ENCODE measurements at places on chromosomes 11 and 22.

GRCh38 chr11:15750535-15751308, 605.6 kb downstream of the SOX6 start:
- DNase-seq, result no peak

DNA sequence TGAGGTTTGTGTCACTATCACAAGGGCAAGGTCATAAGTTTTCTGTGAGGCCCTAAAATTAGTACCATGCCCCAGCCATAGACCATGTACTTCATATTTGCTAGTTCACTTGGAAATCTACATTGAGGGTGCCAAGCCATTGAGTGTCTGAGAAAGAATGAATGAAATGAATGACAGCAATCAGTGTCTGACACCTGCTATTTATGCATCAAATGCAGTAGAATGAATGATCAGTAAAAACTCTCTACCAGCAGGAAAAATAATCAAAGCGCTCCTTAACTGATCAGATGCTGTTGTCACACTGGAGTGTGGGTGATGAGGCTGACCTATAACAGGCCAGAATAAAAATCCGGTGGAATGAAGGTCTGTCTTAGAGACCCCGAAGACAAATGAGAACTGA, 467.9 kb upstream of the B3GAT1 start:
- DNase-seq, result no peak

DNA sequence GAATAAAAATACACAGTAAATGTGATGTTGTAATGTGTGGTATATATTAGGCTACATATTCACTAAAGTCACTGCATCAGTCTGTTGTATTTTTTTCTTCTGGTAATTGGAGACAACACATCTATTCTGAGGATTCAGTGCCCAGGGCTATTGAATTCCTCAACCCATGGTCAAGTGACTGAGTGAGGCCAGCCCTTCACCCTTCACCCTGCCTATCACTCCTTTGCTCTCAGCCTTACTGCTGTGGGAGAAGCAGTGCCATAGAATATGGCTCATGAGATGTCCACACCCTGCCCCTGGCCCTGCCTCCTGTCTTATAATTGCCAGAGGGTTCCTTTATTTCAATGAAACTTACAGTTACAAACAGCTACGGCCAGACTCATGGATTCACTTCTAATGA, 295.6 kb downstream of the NTM start:
- DNase-seq, result no peak

DNA sequence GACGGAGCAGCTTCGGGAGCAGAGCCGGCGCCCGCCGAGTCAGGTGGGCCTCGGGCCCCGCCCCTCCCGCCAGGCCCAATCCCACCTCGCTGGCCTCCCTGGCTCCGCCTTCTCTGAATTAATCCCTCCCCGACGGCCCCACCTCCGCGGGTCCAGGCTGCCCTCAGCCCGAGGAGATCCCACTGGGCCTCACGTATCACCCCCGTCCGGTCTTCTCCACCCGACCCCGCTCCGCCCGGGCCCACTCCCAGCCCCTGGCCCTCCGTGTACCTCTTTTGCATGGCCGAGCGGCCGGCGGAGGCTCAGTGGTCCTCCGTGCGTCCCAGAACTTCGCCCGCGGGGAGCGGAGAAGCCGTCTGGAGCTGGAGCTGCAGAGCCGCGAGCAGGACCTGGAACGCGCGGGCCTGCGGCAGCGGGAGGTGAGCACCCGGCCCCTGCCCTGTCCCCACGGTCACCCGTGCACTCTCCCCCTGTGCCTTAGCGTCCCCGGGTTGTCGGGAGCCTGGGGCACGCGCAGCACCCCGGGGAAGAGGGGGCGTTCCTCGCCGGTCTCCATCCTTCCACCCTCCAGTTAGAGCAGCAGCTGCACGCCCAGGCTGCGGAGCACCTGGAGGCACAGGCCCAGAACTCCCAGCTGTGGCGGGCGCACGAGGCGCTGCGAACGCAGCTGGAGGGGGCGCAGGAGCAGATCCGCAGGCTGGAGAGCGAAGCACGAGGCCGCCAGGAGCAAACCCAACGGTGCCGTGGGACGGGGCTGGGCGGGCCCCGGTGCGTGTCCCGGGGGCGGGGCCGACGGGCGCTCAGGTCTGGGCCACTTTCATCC, 2.2 kb upstream of the CD151 start:
- peak; percentile 47 for DNase-seq

DNA sequence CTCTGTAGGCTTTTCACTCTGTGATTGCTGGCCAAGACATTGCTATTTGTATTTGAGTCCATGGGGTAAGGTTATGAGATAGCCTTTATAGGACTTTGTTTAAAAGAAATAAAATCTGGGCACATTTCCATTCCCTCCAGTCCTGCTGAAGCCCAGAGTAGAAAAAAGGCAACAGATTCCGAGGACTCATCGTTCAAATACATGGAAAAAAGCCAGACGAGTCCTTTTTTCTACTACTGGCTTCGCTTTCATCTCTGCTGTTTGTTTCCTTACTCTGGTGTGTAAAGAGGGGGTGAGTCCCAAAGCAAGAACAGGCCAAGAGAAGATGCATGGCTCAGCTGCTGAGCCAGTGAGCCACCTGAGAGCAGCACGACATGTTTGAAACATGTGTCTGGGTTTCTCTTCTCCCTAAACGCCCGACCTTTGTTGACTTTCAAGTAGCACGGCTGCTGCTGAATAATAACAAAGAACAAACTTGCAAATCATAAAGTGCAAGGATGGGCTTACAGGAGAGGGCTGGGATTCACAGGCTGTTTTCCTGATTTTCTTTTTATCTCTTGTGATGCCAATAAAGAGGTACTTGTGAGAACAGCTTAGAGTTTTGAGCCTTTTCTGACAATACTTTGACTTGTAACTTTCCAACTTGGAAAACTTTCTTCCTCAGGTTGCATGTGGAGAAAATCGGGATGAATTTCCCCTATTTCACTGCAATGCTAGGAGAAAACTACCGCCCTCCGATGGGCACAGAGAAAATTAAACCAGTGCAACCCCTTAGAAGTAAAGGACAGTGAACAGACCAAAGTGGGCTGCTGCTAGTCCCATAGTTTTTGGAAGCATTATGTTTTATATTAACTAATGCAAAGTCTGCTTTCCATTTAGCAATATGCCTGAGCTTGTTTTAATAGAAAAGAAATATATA, 195.2 kb upstream of the RAG2 start:
- DNase-seq, result no peak

- no peak for DNase-seq
Measured at GRCh38 chr22:38070250-38070921, 13.2 kb downstream of the PICK1 start.

GRCh38 chr22:22691716-22692701, 47.6 kb downstream of the GGTLC2 start:
- no peak for DNase-seq

DNA sequence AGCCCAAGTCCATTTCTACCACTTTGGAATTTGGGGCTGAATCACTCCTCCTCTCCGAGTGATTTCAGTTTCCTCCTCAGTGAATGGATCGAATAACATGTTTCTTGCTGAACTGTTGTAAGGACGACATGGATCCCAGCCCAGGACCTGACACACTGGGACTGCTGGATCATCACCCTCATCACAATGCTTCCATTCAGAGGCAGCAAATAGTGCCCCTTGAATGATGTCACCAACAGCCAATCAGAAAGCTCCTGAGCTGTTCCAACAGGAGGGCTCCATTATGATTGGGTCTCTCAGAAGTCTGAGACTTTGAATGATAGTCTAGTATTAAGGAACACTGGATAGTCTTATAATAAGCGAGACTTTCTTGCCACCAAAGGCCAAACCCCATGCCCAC, 158.9 kb downstream of the MYO18B start:
- DNase-seq, result no peak

- DNase-seq, result no peak
Measured at GRCh38 chr11:120352405-120352804, 16.2 kb downstream of the ARHGEF12 start.

GRCh38 chr22:41619979-41620588, 759 bp downstream of the DESI1 start:
- DNase-seq, result peak; percentile 28

DNA sequence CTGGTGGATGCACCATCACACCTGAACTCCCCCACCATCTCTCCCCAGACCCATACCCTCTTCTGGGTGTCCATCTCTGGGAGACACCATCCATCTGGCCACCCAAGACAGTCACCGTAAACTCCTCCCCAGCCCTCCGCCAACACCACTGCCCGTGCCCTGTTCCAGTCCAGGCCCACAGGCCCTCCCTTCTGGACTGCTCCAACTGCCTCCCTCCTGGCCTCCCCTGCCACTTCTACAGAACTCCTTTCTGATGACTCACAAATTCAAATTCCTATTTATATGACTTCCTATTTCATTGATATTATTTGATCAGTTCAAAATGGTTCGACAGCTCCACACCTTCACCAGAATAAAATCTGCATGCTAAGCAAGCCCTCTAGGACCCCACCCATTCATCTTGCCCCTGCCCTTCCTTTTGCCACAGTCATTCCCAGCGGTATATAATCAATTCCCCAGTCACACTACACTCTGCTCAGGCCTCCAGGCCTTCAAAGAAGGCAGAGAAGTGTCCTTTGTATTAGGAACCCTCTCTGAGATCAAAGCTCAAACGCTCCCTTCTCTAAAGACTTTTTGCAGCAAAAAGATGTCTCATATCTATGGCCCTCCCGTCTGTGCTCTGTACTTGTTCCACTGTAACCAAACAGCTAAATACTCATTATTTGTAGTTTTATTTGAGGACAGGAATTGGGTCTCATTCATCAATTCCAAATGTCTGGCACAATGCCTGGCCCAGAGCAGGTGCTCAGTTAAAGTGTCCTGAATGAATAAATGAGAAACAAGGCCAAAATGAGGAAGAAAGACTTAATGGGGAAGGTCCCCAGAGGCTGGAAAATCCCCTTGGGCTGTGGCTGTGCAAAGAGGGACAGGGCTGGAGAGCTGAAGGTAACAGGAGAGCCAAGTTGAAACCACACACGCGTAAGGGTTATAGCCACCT, 29.0 kb downstream of the MYH9 start:
- no peak for DNase-seq

DNA sequence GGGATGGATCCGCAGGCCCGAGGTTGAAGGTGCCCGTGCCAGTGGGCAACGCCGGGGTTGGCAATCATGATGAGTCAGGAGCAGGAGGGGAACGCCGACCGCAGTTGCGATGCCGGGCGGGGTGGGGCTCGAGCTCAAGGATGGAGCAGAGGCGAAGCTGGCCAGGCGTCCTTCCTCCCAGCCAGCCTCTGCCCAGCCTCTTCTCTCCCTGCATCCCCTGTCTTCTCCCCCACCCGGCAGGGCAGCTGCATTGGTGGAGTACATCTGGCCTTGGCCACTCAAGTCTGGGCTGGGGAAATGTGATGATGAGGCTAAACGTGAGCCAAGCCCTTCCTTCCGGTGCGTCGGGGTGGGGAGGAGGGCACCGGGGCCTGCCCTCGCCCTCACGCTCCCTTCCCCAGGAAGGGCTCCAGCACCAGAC, 3.9 kb downstream of the IFITM10 start:
- no peak for DNase-seq

DNA sequence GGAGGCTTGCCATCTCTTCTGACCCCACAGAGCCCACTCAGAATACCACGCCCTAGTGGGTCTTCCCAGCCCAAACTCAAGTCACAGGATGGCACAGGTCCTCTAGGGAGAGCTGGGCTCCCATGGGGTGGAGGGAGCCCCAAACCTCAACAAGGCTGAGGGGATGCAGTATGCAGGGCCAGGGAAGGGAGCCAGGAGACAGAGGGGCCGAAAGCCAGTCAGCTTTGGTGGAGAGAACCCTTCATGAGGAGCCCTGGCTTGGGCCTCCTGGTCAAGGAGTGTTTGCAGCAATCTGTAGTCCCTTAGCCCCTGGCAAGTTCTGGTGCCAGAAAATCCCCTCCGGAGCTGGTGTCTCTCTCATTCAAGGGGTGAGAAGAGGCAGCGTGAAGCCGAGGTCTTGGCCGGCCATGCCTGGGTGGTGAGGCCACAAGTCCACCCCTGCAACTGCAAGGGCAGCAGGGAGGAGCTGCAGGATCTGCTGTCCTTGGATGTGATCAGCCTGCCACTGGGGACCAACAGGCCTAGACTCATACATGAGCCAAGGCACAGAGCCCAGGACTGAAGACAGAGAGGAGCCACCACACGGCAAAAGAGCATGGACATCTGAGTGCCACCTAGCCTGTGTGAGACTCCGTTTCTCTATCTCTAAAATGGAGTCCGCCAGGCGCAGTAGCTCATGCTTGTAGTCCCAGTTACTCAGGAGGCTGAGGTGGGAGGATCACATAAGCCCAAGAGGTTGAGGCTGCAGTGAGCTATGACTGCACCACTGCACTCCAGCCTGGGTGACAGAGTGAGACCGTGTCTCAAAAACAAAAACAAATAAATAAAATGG, 24.1 kb downstream of the NEAT1 start:
- no peak for DNase-seq

DNA sequence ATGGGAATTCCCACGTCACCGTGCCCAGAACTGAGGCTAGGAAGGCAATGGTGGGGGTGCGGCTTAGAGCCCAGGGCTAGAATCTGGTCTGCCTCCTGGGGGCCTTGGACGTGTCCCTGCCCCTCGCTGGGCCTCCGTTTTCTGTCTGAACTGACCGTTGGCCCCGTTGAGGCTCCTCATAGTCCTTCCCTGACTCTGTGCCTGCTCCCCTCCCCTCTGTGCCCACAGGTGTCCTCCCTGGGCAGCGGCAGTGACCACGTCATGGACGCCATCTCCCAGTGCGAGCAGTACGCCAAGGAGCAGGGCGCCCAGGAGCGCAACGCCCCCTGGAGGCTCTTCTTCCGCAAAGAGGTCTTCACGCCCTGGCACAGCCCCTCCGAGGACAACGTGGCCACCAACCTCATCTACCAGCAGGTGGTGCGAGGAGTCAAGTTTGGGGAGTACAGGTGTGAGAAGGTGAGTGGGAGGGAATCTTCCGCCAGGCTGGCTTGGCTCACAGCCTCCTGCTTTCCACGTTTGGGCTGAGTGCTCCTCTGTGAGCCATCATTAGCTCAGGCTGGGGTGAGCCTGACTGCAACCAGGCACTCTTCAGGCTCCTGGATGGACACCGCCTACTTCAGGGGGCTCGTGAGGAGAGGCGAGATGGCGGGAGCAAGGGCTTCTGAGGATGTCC, 63.9 kb downstream of the MYO7A start:
- no peak for DNase-seq

DNA sequence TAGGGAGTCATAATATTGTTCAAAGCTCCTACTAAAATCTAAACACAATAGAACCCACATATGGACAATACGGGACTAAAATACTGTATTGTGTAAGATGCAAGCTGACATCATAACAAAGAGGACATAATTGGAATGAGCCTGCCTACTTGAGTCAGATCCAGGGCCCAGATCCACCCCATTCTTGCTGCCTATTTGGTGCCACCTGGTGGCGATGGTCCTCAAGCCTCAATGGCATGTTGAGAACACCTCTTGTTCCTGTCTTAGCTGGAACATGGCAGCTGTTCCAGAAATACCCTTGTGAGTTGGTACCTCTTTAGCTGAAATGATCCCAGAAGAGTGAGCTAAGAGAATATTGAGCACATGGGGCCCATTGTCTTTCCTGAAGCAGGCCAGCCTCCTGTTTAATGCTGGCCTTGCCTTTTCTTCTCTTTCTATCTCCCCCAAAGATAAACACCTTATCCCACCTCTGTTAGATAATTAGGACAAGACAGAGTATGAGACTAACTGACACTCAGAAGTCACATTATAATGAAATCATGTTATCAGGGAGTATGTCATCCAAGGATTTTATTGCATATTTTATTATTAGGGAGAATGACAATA, 680.9 kb upstream of the ANO5 start:
- peak; percentile 1 for DNase-seq
